ENCODE measurements at places on chromosomes 6 and 20. TPM values are rescaled to one million over a fixed set of nuclear protein-coding genes. Genes with fewer than 3 reads are reported as not detected.

The MEA1 gene
- total RNA-seq = 81.7 TPM

The RNF182 gene
- total RNA-seq = 0.40 TPM

The HLA-E gene
- total RNA-seq = 199 TPM

The MCM9 gene
- total RNA-seq = 7.5 TPM

The PTCHD4 gene
- total RNA-seq = 1.2 TPM

The C20orf204 gene
- total RNA-seq = 0.75 TPM

The HLA-DQA2 gene
- not detected for total RNA-seq

The ARMC2 gene
- 1.9 TPM for total RNA-seq

The BMP2 gene
- total RNA-seq = 8.8 TPM

The PBOV1 gene
- total RNA-seq = not detected

The PAK5 gene
- not detected for total RNA-seq

The SLC44A4 gene
- 0.13 TPM for total RNA-seq

The KCNK16 gene
- not detected for total RNA-seq

The TFAP2D gene
- total RNA-seq = 0.26 TPM

The TCF19 gene
- total RNA-seq = 13.6 TPM

The RUNX2 gene
- 0.44 TPM for total RNA-seq

The HLA-DRA gene
- not detected for total RNA-seq

The SAMD5 gene
- total RNA-seq = 0.26 TPM

The SAMD3 gene
- 7.3 TPM for total RNA-seq

The FAM83C gene
- not detected for total RNA-seq

The RFX6 gene
- total RNA-seq = not detected

The TULP1 gene
- total RNA-seq = not detected

The ADNP gene
- 35.9 TPM for total RNA-seq

The HLA-DOB gene
- total RNA-seq = 0.13 TPM

The FOXO3 gene
- total RNA-seq = 32.0 TPM

The TRIM15 gene
- not detected for total RNA-seq

The TBXT gene
- not detected for total RNA-seq

The LTB gene
- not detected for total RNA-seq

The SIRPG gene
- total RNA-seq = not detected

The SPATA25 gene
- 1.4 TPM for total RNA-seq
